CD4-positive, alpha-beta T cell treated with Interleukin-4 for 1 hour (primary cell): ENCODE measurements at places on chromosomes 12 and 14.

GRCh38 chr12:116612436-116612835 is 53.3 kb downstream of the MAP1LC3B2 start:
- DNase-seq, result no peak

GRCh38 chr12:103780992-103781391 is 60.0 kb downstream of the NT5DC3 start:
- no peak for DNase-seq

DNA sequence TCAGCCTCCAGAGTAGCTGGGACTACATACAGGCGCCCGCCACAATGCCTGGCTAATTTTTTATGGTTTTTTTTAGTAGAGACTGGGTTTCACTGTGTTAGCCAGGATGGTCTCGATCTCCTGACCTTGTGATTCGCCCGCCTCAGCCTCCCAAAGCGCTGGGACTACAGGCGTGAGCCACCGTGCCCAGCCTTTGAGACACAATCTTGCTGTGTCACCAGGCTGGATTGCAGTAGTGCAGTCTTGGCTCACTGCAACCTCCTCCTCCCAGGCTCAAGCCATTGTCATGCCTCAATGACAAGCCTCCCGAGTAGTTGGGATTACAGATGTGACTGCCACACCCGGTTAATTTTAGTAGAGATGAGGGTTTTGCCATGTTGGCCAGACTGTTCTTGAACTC is 21.3 kb upstream of the STRN3 start:
- no peak for DNase-seq

DNA sequence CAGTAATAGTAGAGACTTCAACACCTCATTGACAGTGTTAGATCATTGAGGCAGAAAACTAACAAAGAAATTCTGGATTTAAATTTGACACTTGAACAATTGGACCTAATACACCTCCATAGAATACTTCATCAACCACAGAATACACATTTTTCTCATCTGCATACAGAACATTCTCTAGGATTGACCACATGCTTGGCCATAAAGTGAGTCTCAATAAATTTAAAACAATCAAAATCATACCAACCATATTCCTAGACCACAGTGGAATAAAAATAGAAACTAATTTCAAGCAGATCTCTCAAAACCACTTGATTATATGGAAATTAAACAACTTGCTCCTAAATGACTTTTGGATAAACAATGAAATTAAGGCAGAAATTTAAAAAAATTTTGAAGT is 82.3 kb downstream of the SLC38A4 start:
- DNase-seq, result no peak

- no peak for DNase-seq
These were observed 11.5 kb downstream of the SYNDIG1L start for GRCh38 chr14:74414403-74415114.

DNA sequence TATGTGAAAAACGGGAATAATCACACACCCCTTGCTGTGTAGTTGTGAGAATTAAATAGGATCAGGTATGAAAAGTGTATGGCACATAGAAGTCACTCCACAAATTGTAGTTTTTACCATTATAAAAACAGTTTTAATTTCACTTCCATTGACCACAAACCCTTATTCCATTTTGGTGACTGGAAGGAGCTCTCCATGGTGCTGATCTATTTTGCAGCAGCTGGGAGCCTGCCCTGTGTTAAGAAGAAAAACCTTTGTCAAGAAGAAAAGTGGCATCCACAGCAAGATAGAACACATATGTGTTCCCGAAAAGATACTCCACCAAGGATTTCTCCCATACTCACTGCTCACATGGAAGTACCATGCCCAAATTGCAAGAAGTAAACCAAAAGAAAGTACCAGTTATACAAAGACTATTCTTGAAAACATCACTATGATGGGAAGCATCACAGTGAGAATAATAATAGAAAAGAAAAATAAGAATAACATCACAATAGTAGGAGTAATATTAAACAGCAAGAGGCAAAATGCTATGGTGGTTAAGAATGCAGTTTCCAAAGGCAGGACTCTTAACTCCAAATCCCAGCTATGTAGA is 58.7 kb downstream of the TUNAR start:
- DNase-seq, result no peak

DNA sequence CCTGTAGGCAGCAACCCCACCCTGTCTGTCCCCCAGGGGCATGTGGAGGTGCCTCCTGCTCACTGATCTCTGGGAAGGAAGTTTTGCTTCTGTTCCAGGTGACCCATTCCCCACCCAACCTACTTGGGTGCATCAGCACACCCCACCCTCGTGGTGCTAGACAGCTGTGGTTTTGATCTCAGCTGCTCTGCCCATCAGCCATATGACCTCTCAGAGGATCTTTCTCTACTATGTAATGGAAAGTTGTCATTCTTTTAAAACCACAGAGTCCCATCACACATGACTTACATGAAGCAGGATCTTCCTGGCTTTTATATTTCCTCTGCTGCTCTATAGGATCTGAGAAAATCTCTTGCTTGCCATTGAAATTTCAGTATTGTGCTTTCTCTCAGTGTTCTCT is 13.5 kb upstream of the KRT82 start:
- DNase-seq, result no peak

- no peak for DNase-seq
These were observed 12.4 kb downstream of the COPZ1 start for GRCh38 chr12:54337280-54337842.

DNA sequence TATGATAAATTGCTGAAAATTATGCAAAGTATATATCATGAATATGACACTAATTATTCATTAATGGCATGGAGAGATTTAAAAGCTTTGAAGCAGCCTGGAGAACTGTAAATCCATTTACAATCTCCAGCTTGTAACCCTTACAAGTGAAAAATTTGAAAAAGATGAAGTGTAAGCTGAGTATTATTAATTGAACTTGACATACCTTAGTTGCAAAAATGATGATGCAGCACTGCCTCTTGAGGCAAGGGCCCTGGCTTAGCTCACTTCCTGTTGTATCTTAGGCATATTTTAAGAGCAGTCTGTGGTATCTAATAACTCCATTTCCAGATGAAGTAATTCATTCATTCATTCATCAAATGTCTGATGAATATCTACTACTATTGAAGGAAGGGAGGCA is 158.6 kb downstream of the ANO4 start:
- DNase-seq, result no peak

- DNase-seq, result no peak
These were observed 18.6 kb upstream of the EIF5 start for GRCh38 chr14:103315351-103315911.

GRCh38 chr12:110741341-110742095 is 1.2 kb downstream of the PPP1CC start:
- peak; percentile 17 for DNase-seq

DNA sequence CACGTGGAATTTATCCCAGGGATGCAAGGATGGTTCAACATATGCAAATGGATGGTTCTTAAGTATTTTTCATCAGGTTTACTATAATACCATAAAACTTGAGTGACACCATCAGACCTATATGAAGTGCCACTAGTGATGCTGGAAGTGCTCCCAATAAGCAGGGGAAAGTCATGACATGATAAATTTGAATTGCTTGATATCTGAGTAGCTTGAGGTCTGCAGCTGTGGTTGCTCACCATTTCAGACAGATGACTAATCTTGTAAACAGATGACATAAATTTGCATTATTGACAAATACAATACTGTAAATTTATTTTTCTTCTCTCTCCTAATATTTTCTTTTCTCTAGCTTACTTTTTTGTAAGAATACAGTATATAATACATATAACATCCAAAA is 13.7 kb upstream of the PRPF39 start:
- DNase-seq, result no peak

DNA sequence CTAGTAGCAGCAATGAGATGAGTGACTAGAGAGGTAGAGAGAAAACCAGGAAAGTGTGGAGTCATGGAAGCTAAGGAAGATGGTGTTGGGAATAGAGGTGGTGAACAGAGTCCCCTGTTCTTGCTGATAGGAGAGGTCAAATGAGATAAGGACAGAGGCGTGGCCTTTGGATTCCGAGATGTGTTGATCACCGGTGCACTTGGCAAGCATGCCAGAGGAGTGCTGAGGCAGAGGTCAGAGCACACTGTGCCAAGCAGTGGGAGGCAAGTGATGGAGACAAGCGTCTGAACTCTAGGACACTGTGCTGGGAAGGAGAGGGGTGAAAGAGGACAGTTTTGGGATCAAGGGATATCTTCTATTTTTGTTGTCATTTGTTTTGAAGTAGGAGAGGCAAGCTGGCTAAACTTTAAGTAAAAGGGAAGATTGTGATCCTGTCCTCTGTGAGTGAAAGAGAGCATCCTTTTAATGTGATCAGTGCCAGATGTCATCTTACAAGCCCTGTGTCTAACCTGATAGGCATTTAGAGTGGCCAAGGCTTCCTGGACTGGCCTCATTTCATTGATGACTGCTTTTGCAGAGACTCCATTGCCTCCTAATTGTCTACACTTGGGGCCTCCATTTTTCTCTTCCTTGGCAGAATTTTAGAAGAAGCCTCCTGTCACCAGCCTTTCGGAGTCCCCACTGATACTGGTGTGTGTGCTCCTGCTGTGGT is 336.4 kb downstream of the CACNA1C start:
- DNase-seq, result no peak

- no peak for DNase-seq
These were observed 150.4 kb upstream of the FAR2 start for GRCh38 chr12:28998662-28999120.

- DNase-seq, result no peak
These were observed 39.7 kb upstream of the FBLN5 start for GRCh38 chr14:91987192-91987591.

- no peak for DNase-seq
These were observed 59.0 kb downstream of the NTN4 start for GRCh38 chr12:95731519-95731958.

- DNase-seq, result peak; percentile 80
These were observed 7.8 kb upstream of the DTX1 start for GRCh38 chr12:113048716-113049127.

DNA sequence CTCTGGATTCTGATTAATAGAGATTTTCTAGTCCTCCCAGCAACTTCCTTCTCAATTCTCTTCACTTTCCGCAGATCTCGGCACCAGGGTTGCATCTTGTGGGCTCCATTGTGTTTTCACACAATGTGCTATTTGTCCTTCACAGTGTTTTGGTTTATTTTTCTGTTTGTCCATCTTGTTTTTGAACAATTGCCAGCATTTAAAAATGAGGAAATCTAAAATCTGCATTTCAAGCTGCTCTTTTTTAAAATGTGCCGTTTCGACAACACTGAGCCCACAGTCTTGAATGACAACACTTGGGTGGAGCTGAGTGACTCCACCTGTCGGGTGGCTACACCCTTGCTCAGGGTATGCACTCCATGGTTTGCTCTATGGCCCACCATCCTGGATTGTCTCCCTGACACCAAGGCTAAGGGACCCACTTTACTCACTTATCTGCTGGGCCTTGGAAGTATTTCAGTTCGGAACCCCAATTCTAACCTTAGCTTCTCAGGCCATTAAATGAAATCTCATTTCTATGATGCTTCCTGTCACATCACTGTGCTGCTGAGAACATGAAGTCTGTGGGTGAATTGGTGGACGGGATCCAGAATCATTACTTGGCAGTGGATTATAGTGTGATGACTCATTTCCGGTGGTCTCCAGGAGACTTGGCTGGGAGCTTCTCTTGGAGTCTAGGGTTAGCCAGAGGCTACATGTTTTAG is 3.4 kb upstream of the MYRFL start:
- DNase-seq, result no peak

- peak; percentile 16 for DNase-seq
These were observed 74.3 kb downstream of the TRHDE start for GRCh38 chr12:72346363-72346944.

GRCh38 chr14:90384543-90384911 is 12.3 kb upstream of the CALM1 start:
- peak; percentile 78 for DNase-seq

DNA sequence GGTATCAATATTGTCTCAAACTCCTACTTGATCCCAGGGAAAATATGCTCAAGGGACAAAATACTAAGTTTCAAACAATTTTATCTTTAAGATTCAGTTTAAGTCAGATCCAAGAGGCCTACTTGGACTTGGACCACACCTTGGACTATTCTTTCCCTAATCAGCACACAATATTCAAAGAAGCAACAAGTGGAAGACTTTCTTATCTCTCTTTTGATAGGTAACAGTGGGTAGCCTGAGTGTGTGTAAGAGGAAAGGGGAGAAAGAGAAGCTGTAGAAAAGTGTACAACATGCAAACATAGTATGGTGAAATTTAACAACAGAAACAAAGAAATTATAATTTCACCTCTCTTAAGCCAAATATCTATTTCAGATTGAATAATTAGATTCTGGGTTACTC is 6.5 kb downstream of the CERS5 start:
- DNase-seq, result no peak

GRCh38 chr12:12725086-12725955 is 8.2 kb downstream of the CDKN1B start:
- DNase-seq, result peak; percentile 97

DNA sequence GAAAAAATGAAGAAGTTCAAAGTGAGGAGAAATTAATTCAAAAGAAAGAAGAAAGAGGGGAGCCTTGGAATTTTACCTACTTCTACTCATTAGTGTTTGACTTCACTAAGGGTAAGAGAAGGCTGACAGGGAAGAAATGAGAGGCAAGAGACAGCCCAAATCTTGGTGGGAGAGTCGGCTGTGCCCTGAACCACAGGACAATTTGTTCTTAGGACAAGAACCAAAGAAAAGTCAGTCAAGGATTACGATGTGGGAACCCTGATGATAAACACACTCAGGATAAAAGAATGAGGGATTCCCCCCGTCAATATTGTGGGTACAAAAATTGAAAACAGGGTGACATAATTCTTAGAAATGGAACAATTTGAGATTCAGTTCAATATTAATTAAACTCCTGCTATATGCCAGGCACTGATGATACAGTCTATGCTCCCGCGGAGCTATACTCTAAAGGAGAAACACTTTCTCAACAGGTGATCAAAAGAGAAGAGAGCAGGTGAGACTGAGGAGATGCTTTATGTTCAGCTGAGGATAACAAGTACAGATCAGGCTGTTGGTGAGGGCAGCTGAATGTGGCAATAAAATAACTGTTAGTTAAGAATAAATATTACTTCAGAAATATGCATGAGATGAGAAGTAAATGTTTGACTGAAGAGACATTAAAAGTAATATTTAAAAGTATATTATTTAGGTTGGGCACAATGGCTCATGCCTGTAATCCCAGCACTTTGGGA is 175.4 kb downstream of the SLC25A21 start:
- DNase-seq, result no peak

GRCh38 chr12:69972136-69972535 is 147.1 kb downstream of the MYRFL start:
- DNase-seq, result no peak

DNA sequence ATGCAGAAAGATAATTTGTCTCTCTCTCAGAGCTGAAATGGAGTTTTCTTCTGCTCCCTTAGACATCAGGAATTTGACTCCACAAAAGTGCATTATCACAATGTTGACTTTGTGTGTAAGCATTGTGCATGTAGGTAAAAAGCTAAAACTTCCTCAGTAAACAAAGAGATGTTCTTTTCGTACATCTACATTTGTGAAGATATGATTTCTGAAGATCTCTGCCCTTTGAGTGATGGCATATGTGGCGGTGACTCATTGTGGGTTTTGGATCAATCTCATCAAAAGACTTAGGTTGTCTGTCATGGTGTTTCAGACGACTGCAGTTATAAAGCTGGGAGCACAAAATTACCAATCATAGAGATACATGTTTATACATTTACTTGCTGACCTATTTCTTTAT is 411.4 kb upstream of the LMO3 start:
- DNase-seq, result no peak
